ENCODE measurements at places on chromosomes 1 and 21.

DNA sequence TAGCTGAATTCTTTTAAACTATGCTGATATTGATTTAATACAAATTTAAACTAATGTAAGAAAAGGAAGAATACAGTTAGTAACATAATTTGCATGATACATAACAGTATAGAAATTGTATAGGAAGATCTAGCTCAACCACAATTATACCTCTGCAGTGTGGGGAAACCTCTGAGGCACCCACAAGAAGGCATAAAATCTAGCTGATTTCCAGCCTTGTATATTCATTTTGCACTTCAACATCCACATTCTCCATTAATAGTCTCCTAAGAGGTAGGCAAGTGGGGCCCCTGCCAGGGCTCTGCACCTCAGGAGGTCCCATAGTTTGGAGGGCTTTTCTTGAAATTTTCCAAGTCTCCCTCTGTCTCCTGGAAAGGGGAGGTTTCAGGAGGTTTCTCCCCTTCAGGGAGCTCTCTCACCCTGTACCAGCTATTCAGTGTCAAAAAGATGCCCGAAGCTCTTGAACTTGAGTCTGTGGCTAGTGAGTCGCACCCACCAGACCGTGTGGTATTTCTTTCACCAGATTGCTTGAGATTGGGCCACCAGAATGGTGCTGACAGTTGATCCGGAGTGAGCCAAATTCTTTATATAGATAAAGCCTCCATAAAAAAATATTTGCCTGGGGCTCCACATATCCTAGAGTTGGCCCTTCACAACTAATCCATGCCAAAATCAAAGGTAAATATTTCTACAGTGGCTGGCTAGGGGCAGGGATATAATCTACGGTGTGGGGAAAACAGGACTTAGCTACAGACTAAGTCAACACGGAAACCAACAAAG is 108.2 kb downstream of the TIAM1 start:
- DNase-seq = peak; percentile 86

DNA sequence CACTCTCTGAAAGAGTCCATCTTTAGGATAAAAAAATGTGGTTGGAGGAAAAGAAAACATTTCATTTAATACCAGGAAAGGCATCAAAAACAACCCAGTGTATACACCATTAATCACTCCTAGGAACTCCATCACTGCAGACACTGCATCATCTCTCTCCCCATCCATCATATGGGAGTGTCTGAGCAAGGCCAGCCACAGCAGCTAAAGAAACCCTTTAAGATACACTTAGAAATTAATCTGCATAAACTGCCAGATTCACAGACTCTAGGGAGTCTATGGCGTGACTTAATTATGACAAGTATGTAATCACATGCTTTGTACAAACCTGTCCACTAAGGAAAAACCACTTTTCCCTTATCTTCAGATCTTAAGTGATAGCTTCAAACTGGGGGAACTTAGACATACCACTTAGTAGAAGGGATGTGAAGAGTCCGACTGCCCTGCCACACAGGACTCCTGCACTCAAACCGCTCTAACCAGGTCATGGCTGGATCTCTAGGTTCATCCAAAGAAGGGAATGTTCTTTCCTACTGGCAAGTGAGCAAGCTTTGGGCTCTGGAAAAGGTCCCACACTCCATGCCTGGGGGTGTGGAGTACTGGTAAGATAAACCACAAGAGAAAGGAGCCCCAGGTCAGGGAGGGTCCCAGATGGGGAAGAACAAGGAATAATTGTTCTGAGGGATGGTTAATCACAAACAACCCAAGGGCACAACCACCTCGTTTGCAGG is 61.0 kb upstream of the C8B start:
- no peak for DNase-seq

- peak; percentile 22 for DNase-seq
Observed at GRCh38 chr1:25572708-25573590, 29.5 kb downstream of the LDLRAP1 start.

DNA sequence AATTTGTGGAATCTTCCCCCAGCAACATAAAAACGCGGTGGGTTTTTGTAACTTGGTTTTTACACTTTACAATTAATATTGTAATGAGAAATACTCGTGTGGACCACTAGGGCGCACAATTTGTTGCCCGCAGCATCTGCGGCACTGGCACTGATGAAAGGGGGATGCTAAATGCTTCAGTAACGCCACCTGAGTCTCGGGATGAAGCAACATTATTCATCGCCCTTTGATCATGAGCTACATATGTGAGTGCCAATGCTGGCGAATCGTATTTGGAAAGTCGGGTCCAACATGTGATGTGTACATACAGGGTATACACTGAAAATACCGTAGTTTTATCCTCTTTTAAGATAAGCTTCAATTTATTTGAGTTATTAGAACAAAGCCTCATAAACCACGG is 34.2 kb upstream of the COX20 start:
- DNase-seq = peak; percentile 40

DNA sequence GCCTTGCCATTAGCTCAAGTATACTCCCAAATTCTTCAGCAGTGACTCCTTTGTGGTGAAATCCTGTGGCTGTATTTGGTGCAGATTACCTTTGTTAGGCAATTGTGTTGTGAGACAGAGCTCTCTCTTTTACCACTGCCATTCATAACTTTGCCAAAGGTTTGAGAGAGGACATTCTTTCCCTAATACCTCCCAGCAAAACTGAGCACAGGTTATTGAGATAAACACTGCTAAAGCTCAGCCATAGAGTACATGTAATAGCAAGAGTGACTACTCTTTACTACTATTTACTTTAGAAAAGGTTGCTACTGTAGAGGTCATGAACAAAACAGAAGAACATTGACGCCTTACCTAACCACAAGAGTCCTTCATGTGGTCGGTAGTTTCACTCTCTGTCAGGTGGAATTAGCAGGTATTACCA is 514.0 kb upstream of the ADAMTS5 start:
- DNase-seq = peak; percentile 95

DNA sequence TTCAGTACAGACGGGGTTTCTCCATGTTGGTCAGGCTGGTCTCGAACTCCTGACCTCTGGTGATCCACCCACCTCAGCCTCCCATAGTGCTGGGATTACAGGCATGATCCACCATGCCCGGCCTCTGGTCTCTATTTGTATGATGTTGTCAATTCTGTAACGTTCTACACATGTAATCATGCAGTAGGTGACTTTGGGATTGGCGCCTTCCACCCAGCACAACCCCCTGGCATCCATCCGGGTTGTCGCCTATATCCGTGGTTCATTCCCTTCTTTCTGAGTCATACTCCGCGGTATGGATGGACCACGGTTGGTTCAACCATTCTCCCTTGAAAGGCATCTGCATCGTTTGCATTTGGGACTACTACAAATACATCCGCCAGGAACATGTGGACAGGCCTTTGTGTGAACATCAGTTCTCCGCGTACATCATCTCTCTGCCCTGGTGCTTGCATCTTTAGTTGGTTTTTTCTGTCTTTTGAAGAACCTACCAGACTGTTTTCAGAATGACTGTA is 72.1 kb downstream of the PDE9A start:
- no peak for DNase-seq

DNA sequence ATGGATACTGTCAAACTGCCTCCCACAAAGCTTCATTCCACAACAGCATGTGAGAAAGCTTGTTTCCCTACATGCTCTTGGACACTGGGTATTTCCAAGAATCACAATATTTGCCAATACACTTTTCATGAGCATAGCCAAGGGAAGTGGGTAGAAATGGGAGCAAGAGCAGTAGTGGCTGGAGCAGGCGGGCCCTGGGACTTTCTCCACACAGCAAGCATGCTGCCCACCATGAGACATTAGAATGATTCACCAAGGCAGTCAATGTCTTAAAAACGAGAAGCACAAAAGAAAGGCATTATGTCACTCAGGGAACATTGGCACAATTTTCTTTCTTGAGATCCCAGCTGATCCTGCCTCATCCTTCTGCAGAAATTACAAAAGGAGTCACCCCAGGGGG is 371.6 kb upstream of the RUNX1 start:
- DNase-seq = no peak

- DNase-seq = no peak
Observed at GRCh38 chr1:2214541-2215241, 13.4 kb upstream of the SKI start.

DNA sequence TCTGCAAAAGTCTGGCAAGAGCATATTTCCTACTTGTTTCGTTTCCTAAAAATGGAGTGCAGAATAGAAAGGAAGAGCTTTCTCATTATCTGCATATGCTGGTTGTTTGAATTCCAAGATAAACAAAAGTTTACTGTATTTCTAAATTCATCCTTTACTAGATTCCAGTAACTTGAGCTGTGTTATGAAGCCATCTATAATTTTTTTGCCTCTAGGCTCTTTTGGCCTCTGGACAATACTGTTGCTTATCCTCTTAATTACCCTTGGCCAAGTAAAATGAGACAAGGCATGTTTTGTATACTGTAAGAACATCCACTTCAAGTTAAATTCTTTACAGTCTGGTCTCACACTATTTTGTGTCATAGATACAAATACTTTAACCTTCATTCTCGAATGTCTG is 45.6 kb upstream of the HFM1 start:
- DNase-seq = no peak

DNA sequence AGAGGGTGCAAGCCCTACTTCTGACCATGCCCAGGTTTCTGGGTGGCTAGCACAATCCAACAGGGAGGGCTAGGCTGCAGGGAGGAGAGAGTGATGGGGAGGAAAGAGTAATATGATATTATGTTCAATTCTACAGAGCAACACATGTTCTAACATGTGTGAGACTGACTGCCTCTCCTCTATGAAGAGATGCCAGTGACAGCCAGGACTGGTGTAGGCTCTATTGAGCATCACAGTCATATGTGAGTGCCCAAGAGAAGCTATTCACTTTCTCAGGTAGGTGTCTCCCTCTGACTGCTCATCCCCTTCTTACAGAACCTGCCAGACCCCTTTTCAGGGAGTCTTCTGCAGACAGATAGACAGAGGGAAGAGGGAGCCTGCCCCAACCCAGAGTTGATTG is 446.1 kb downstream of the SIPA1L2 start:
- no peak for DNase-seq

GRCh38 chr1:160428655-160429054 is 28.3 kb downstream of the VANGL2 start:
- DNase-seq = peak; percentile 62

GRCh38 chr1:218407630-218408029 is 62.5 kb downstream of the TGFB2 start:
- DNase-seq = no peak

DNA sequence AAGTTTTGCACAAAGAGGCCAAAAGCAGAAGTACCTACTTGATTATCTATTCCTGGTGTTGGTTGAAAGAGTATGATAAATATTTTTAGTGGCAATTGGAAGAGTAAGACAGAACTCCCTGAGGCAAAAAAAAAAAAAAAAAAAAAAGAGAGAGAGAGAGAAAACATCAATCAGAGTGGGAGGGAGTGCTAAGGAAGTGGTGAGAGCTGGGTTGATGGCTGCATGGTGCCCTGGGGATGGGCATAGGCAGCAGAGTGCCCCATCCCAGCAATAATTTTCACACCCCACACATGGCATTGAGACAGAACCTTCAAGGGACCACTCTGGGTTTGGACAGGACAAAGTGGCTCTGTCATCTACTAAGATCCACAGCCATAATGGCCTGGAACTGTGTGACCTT is 59.4 kb upstream of the FAM20B start:
- no peak for DNase-seq

DNA sequence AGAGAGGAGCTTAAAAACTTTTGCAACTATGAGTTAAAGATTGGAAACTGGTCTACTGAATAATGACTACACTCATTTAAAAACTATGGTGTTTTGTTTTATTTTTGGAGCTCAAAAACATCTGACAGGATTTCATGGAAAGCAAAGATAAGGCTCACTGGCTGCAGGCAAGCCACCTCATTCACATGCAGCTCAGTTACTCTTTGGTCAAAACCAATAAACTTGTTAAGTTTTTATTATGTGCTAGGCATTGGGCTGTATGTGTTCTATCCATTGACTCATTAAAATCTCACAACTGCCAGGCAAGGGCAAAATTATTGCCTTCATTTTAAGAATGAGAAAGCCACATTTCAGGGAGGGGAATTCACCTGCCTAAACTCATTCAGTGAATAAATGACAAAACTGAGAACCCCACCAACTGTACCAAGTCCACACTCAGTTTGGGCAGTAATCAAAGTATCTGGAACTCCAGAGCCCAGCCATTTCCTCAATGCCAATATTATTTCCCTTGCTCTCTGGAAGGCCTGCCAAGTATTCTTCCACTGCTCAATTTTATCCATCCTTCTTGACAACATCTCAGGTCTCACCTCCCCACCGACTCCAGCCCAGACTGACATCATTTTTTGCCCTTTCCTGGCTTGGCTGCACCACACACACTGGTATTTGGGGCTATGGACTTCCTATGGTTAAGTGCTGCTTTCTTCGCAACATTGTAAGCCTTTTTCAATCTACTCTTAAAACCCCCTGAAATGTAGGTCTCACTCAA is 401.1 kb upstream of the NFIA start:
- no peak for DNase-seq

GRCh38 chr1:158728510-158729225 is 8.1 kb upstream of the OR6K3 start:
- peak; percentile 39 for DNase-seq

GRCh38 chr21:41186755-41187536 is 19.0 kb downstream of the BACE2 start:
- DNase-seq = no peak

DNA sequence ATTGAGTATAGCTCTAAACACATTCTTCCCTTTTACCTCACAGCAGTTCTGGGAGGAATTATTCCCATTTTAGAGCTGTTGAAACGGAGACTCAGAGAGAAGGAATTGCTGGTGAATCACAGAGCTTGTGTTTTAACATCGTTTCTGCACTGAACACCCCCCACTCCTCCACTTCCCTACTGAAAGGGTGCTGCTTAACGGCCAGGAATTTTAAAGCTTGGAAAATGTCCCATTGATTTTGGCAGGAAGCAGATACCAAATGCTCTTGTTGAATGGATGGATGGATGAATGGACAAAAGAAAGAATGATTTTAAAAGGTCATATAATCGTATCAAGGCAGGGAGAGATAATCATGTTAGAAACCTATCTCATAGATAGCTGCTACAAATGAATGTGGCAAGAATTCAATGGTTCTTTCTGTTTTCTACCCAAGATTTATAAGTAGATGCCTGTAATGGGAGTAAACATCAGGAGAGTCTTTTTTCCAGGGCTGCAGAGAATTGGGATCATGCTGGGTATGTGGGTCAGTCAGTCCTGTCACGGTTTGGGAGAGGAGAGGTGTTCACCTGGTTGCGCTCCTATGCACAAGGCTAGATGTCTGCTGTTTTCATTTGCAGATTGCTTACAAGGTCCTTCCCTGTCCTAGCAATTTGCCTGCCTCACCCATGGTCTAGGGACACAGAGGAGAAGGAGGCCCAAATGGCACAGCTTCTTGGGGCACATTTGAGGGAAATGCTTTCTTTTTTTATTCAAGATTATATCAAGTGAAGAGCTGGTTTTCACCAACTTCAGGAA is 19.0 kb downstream of the FAM163A start:
- peak; percentile 20 for DNase-seq

All from NCI-H226 (cell line).